PC-9 (cell line): ENCODE measurements at places on chromosomes 3 and 15. TPM values are rescaled to one million over a fixed set of nuclear protein-coding genes. Genes with fewer than 3 reads are reported as not detected.
A peak's percentile ranks its signal among the peaks of the same experiment; 100 is the strongest.

The CASR gene
- not detected in 2 replicates for total RNA-seq

- DNase-seq, result no peak
Observed at GRCh38 chr15:40500568-40501330, 30.0 kb downstream of the CHST14 start.

GRCh38 chr3:109532257-109533216 is 195.2 kb upstream of the DPPA4 start:
- peak; percentile 71 for DNase-seq

GRCh38 chr3:193987186-193987585 is 148.8 kb upstream of the HES1 start:
- DNase-seq, result no peak

- DNase-seq, result no peak
Observed at GRCh38 chr3:37326144-37326543, 151.8 kb upstream of the LRRFIP2 start.
